A172 (cell line): ENCODE measurements at places on chromosomes 16 and 17. TPM values are rescaled to one million over a fixed set of nuclear protein-coding genes. Genes with fewer than 3 reads are reported as not detected.

GRCh38 chr17:56832446-56832845, 1.3 kb downstream of the C17orf67 start:
- no peak for DNase-seq

- DNase-seq, result peak; percentile 57
These were observed 882.8 kb upstream of the SOX9 start for GRCh38 chr17:71237903-71238538.

DNA sequence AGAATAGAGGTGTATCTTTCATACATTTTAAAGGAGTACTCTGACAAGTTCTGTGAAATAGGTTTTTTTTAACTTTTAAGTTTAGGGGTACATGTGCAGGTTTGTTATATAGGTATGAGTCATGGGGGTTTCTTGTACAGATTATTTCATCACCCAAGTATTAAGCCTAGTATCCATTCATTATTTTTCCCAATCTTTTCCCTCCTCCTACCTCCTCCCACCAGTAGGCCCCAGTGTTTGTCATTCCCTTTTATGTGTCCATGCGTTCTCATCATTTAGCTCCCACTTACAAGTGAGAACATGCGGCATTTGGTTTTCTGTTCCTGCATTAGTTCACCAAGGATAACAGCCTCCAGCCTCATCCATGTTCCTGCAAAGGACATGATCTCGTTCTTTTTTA, 175.5 kb downstream of the CYB561 start:
- no peak for DNase-seq

- no peak for DNase-seq
These were observed 63.5 kb downstream of the CRISPLD2 start for GRCh38 chr16:84883301-84883700.

Gene HOXB4
- total RNA-seq, result 5.1 and 6.3 TPM in 2 replicates

DNA sequence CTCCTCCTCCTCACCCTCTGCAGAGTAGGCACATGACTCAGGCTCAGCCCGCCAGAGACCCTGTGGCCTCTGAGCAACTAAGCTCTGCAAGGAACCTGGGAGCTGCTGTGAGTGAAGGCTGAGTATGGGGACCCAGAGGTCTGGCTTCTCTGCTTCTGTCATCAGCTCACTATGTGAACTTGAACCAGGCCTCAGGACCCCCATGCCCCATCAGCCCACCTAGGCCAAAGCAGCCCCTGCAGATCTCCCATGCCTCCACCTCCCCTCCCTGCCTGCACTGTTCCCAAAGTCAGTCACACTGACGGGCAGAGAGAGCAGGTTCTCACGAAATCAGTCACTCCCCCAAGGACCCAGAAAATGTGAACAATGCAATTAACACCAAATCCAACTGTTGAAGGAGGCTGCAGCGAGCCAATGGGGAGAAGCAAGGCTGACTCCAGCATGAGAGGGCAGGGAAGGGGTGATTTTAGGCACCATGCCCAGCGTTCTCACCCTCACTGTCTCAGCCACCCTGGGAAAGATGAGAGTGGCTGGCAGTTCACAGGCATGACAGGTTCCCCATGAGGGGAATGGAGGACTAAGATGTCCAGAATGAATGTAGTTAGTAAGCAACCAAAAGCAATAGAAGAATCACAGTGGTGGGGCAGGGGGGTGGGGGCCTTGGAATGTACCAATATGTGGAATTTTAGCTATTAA, 60.6 kb downstream of the BEAN1 start:
- no peak for DNase-seq

DNA sequence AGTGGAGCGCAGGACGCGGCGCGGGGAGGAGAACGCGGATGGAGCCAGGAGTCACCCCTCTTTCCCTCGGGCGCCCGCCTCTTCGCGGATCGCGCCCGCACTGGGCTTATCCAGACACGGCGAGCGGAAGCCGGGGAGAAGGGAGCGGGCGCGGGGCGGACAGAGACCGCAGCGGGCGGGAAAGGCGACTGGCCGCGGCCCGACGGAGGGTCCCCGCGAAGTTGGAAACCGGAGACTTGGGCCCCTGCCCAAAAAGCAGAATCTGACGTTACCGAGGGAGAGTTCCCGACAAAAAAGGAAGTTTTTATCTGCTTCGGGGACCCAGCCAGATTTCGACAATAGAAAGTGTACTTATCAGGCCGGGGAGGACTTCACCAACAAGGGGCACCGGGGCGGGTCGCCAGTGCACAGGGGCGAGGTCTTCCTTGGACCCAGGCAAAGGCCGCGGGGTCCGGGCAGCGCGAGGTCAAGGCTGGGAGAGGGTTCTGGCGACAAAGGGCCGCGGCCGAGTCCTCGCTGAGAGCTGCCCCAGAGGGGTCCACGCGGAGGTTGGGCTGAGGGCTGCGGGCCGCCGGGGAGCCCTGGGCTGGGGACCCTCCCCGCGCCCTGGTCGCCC, 519 bp downstream of the ST6GALNAC2 start:
- no peak for DNase-seq

GRCh38 chr17:73924114-73924908, 279.2 kb upstream of the RPL38 start:
- DNase-seq, result no peak

- DNase-seq, result no peak
These were observed 3.2 kb downstream of the TRPV3 start for GRCh38 chr17:3554440-3554839.

DNA sequence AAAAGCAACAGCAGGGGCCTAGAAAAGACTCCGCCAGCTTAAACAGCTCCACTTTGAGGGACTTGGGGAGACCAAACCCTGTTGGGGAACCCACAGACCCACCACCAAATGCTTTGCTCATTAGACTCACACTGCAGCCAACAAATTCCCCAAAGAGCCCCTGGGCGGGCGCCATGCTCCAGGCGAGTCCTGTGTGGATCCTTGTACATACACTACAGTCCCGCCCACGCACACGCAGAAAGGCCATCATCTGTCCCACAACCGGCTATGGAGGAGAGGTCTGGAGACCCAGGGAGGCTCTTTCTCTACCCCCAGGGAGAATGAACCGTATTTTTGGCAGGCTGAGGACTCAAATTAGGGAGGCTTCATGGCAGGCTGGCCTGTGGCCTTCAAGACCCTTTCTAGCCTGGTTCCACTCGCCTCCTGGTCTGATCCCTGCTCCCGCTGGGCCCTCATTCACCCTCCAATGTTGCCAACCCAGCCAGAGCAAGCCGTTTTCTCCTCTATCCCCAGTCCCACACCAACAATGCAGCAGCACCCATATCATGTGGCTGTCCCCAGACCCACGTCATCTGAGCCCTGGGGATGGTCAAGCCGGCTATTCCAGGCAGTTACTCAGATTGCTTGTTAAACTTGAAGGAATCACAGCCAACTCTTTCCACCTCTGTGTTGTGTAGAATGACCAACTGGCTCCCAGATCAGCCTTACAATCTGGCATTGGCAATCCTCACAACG, 27.2 kb downstream of the ZNF423 start:
- DNase-seq, result no peak

DNA sequence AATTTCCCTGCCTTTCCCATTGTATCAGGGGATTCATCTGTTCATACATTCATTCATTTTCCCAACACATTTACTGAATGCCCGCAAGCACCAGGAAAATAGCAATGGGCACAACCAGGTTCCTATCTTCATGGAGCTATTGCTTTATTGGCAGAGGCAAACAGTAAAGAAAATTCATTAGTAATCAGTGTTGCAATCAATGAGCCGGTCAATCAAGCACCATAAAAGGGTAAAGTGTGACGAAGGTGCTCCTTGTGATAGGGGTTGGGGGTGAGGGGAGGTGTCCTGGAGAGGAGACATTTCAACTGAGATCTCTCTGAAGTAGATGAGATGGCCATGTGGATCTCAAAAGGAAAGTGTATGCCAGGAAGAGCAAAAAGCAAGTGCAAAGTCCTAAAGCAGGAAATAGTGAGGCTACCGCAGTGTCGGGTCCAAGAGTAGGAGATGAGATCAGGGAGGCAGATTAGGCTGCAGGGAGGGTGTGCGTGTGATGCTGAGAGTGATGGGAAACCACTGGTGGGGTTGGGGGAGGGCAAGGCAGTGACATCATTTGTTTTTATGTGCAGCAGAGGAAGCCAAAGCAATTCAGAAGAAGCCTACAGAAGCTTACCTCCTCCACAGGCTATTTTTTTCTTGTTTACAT, 28.4 kb downstream of the CDH13 start:
- peak; percentile 96 for DNase-seq

- DNase-seq, result no peak
These were observed 242.3 kb upstream of the ZFHX3 start for GRCh38 chr16:73290258-73290657.

Gene KRTAP16-1
- total RNA-seq, result not detected in 2 replicates

DNA sequence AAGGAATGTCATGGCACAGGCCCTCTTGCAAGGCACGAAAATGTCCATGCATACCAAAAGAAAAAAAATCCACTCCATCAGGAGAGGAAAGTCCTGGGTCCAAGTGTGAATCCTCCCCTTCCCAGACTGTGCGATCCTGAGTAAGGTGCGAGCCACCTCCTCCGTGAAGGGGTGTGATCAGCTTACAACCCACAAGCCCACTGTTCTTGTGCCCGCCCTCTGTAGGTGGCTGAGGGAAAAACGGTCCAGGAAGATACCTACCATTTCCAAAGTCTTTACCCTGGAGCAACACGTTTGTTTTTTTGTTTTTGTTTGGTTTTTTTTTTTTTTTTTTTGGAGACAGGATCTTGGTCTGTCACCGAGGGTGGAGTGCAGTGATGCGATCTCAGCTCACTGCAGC, 116.5 kb downstream of the ZNF423 start:
- no peak for DNase-seq
